ENCODE measurements at places on chromosomes 13 and 19.
A peak's percentile ranks its signal among the peaks of the same experiment; 100 is the strongest.

DNA sequence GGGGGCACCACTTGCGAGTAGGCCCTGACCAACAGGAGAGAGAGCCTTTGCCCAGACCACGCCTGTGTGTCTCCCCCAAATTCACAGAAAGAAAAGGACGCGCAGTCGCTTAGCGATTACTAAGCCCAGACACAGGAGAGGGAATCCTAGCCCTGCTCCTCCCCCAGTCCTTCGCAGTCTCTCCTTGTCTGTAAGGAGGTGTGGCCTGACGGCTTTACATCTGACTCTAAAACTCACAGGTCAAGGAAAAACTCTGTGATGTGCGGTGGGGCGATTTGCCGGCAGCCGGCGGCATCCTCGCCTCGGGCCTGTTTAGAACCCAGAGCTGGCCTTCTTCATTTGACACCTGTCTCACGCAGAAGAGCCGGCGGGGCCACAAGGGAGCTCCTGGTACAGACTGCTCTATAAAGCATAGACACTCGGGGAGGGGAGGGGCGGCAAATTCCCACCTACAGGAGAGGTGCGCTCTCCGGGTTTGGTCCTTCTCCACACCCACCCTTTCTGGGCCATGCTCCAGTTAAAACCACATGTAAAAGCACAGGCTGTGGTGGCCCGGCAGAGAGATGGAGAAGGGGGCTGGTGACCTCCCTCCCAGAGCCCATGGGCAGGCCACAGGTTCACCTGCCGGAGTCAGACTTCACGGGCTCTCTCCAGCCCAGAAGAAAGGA is 17.8 kb downstream of the GPR12 start:
- DNase-seq: no peak

GRCh38 chr19:6955082-6955481 is 66.1 kb downstream of the MBD3L2B start:
- no peak for DNase-seq

- no peak for DNase-seq
Measured at GRCh38 chr13:23654111-23655110, 84.2 kb downstream of the TNFRSF19 start.

GRCh38 chr13:40676007-40676406 is 9.6 kb upstream of the FOXO1 start:
- DNase-seq: no peak

DNA sequence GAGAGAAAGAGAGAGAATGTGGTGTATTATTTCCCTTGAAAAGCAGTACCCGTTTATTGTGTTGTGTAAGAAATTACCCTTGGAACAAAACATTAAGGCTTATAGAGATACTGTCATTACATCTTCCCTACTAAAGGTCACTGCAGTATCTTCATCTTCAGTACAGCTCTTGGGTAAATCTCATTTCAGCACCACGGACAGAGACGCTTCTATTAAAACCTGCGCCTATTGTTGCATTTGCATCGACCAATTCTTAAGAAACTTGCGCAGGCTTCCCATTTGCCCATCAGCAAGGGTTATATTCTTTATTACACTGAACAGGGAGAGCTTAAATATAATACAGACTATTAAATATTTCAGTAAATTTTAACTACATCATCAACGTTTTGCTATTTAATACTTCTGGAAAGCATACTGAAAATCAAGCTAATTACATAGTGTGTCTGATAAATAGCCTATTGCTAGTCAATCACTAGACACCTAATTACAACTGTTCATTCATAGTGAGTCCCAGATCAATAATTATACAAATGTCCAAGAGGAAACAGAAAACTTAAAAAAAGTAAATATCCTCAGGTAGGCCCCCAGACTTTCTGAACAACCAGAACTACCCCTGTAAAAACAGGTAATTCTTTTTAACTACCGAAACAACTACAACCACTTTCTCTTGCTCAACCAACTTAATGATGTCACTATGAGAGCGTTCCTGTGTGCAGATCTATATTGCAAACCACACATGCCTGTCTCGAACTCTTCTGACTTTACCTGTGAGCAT is 350.6 kb downstream of the LIG4 start:
- no peak for DNase-seq

DNA sequence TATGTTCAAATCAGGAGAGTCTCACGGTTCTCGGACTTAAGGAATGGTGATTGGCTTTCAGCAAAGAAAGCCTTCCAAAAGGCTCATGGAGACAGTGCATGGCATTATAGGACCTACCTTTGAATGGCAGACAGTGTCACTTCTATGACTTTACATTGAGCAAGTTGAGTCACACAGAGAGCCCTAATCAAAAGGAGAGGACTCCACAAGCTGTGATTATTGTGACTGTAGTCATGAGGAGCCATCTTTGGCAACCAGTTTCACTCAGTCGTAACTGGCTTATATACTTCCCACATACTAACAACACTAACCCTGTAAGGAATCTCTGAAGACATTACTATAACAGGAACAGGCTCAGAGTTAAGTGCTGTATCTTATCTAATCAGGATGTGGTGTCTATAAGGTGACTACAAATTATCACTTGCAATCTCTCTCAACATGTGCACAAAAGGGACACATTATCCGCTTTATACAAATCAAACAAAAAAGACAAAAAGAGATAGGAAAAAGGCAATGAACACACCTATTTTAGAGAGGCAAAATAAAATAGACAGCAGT is 6.1 kb downstream of the LGALS14 start:
- DNase-seq: no peak

DNA sequence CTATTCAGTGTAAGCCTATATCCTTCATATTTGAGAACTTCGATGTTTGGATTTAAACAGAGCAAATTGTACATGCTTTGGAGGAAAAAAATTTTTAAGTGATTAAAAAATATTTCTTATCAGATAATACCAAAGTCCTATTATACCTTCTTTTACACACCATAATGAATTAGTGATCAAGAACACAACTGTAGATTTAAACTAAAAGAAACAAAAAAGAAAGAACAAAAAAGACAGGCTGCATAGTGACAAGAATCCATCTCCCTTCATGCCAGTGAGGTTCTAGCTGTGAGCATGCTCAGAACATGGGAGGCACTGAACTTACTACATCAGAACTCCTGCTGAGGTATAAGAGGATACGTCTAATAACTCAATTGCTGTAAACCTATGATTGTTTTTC is at the start of gene RXFP2:
Gene RXFP2 (plus strand): TSS at position 301 of the 400 bp plus-strand sequence. CDS start 87 bp downstream, at position 388.
- no peak for DNase-seq

DNA sequence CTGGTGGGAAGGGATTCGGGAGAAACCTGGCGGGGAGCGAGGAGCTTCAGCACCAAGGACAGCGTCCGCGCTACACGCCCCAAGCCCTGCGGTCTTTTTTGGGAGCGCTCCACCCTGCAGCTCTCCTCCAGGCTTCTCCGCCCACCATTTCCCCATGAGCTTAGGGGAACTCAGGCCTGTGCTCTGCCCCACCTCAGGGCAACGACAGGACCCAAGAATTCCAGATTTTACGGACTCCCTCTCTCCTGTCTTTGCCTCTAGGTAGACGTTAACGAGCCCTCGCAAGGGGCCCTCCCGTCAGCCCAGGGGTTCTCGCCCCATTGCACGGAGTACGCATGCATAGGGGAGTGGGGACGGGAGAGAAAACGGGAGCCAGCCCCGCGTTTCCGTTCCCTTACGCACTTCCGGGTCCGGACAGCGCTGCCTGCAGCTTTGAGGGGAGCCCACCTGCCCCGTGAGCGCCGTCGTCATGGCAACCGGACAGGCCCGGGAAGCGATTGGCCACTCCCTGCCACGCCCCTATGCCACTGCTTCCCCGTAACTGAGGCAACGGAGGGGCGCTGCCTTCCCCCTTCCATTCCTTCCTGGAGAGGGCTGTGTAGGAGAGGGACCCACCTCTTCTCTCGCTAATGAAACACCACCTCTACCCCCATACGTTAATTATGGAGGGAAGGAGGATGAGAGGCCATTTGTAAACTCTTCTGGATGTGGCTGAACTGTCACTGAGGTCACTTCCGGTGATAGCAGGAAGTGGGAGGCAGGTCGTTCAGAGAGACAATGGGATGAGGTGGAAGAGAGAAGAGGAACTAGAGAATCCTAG is 20.8 kb downstream of the NOVA2 start:
- peak; percentile 56 for DNase-seq

- no peak for DNase-seq
Measured at GRCh38 chr13:48188131-48188530, 44.9 kb upstream of the ITM2B start.

DNA sequence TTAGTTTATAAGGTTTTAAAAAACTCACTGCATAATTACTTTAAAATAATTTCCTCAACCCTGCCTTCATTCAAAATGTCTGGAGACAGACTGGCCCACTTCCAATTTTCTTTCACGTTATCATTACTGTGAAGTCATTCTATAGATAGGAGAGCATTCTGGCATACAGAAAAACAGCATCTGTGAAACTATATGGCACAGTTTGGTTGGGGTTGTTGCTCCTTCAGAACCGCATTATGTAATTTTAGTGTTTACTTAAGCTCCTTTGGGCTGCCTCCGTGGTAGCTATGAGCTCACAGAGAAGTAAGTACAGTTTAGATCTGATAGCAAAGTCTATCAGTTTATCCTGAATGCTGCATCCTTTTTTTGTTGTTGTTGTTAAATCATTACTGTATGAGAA is 104.3 kb downstream of the KCNRG start:
- DNase-seq: no peak

All from thyroid gland (tissue), 4 donors.